ENCODE measurements at places on chromosomes 16 and 17. TPM values are rescaled to one million over a fixed set of nuclear protein-coding genes. Genes with fewer than 3 reads are reported as not detected.

Gene MT4
- total RNA-seq = not detected

Gene MSRB1
- 11.5 TPM for total RNA-seq

Gene KRT40
- not detected for total RNA-seq

Gene IL17C
- not detected for total RNA-seq

Gene EVPLL
- not detected for total RNA-seq

Gene HOXB8
- total RNA-seq = under 0.01 TPM

Gene SPATA32
- total RNA-seq = under 0.01 TPM

Gene GJD3
- 4.5 TPM for total RNA-seq

Gene TPPP3
- total RNA-seq = 0.28 TPM

Gene ASGR1
- 0.58 TPM for total RNA-seq

Gene FBXW10B
- total RNA-seq = under 0.01 TPM

Gene GPR142
- not detected for total RNA-seq

Gene FGF11
- total RNA-seq = 2.5 TPM

Gene TBX2
- 64.0 TPM for total RNA-seq

Gene FDXR
- total RNA-seq = 31.4 TPM

Gene MMD
- 13.8 TPM for total RNA-seq

Gene PLEKHH3
- total RNA-seq = 11.6 TPM

Gene CDK5RAP3
- 63.7 TPM for total RNA-seq

Gene FOXJ1
- not detected for total RNA-seq

Gene TMEM88
- 0.58 TPM for total RNA-seq

Gene RAB37
- total RNA-seq = 0.19 TPM

Gene CAMKK1
- total RNA-seq = 2.5 TPM

Gene RAB34
- total RNA-seq = 167 TPM

Gene TNK1
- total RNA-seq = under 0.01 TPM

Gene FSCN2
- 5.1 TPM for total RNA-seq

Gene ZFPM1
- 3.3 TPM for total RNA-seq

Gene RASD1
- total RNA-seq = 1.7 TPM

Gene FBXW10
- total RNA-seq = 0.28 TPM

Gene PRSS8
- total RNA-seq = not detected

Gene KRTAP4-3
- not detected for total RNA-seq

Gene PPM1E
- total RNA-seq = under 0.01 TPM

Gene SLFN11
- 84.3 TPM for total RNA-seq

Gene NEUROD2
- not detected for total RNA-seq

Gene CCDC92B
- not detected for total RNA-seq

All from regular cardiac myocyte (primary cell).